Stimulated activated CD8-positive, alpha-beta memory T cell treated with anti-CD3 and anti-CD28 coated beads, Interleukin-4, amount 100 ng/mL, for 1 hour (primary cell): ENCODE measurements at places on chromosomes 4 and X.

DNA sequence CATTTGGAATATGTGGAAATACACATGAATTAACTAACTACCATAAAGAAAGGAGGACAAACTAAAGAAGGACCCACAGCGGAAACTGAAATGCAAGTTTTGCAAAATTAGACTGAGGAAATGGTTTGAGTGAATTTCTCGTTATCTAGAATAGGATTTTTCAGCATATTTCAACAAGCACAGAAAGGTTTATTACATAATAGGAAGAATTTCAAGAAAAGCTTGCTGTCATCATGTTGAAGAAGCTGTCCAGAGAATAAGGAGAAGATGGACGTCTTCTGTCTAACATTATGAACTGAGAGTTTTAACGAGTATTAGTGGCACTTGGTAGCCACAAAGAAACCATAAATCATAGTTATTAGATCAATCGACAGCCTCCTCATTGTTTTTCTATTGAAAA lies 45.0 kb downstream of the TEC start:
- no peak for DNase-seq

DNA sequence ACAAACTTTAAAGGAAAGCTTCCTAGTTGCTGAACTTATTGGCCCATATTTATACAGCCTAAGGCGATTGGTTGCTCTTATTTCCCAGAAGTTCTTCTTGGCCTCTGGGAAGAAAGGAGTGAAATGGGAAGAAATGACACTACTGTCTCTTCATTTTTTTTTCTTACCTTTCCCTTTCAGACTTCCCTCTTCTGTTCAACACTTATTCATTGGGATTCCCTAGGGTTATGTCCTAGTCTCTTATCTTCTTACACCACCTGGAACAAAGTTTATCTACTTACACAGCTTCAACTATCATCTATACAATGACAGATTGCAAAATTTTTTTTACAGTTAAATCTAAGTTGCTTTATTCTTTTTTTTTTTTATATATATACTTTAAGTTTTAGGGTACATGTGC lies 68.0 kb downstream of the SNX12 start:
- DNase-seq, result no peak

DNA sequence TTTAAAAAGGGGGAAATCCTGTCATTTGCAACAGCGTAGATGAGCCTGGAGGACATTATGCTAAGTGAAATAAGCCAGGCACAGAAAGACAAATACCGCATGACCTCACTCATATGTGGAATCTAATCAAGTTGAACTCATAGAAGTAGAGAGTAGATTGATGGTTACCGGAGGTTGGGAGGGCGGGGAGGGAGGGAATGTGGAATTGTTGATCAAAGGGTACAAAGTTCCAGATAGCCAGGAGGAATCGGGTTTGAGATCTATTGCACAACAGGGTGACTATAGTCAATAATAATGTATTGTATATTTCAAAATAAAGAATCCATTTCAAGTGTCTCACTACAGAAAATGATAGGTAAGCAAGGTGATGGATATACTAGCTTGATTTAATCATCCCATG lies 393.2 kb downstream of the BCOR start:
- DNase-seq, result no peak

- DNase-seq, result no peak
Observed at GRCh38 chr4:100061835-100062234, 111.8 kb upstream of the H2AZ1 start.

- no peak for DNase-seq
Observed at GRCh38 chr4:111214371-111214770, 591.5 kb upstream of the PITX2 start.

DNA sequence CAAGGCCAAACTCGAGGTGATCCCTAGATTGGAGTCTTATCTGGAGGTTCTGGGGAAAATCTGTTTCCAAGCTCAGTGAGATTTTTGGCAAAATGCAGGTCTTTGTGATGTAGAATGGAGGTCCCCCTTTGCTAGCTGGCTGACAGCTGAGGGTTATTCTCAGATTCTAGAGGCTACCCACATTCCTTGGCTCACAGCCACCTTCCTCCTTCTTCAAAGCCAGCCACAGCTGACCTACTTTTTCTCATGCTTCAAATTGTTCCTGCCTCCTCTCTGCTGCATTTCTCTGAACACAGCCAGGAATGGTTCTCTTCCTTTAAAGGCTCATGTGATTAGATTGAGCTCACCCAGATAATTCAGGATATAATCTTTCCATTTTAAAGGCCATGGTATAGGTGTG lies 86.9 kb downstream of the VCX3A start:
- DNase-seq, result no peak

GRCh38 chr4:76699751-76700310 lies 198.1 kb downstream of the SOWAHB start:
- DNase-seq, result no peak

DNA sequence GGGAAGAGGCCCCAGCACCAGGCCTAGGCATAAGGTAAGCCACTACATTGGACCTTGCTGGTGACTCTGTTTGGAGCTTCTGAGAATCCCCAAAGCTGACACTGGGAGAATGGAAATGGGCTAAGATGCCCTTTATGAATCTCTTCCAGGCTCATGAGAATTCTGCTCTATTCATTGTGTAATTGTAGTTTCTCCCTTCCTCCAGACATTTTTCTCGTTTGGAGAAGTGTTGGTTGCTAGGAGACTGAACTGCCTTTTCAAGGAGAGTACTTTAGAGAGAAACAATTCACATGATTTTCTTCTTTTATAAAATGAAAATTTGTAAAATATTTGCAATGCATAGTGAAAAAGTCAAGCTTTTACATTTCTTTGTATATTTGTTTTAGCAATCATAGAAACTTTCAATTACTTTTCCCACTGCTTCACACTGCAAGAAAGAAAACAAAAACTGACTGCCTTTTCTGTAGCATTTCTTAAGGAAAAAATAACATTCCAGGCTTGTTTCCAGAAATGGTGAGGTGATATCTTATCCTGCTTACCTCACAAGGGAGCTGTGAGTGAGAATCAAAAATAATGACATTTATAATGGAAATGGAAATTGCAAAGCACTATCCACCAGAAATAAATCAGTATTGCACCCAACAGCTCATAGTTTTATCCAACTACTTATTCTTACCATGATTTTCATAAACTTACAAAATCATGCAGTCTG lies 24.9 kb upstream of the DCHS2 start:
- no peak for DNase-seq

DNA sequence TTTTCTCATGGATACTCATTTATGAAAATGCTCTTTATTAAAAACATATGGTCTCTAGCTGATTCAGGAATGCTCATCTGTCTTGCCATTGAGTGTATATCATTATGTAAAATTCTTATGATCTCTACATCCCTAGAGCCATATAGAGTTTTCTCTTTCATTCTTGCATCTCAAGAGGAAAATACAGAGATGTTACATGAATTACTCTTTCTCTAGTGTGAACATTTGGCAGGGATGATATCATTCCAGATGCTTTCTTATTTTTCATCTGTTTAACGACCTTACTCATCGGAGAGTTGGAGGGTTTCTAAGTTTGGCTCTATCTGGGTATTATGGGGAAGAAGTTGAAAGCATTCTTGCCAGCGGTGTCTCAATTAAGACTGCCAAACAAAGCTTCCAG lies 202.9 kb upstream of the SLC7A11 start:
- no peak for DNase-seq

- no peak for DNase-seq
Observed at GRCh38 chr4:65007841-65008439, 598.7 kb upstream of the TECRL start.

DNA sequence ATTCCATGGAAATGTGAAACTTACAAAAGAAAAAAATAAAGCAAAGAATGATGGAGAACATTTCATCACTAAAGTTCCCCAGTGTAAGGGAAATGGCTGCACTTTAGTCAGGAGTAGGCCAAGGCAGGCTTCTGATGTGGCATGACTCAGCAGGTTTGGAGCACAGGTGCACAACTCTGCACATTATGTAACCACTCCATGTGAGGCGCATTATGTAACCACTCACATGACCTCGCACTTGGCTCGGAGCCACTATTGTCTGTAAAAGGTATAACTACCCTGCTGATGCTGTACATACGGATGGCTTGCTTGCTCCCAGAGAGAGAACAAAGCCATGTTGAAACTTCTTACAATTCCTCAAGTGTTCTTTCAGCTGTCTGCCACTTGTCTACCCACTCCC lies 727.6 kb downstream of the TRAM1L1 start:
- DNase-seq, result no peak

DNA sequence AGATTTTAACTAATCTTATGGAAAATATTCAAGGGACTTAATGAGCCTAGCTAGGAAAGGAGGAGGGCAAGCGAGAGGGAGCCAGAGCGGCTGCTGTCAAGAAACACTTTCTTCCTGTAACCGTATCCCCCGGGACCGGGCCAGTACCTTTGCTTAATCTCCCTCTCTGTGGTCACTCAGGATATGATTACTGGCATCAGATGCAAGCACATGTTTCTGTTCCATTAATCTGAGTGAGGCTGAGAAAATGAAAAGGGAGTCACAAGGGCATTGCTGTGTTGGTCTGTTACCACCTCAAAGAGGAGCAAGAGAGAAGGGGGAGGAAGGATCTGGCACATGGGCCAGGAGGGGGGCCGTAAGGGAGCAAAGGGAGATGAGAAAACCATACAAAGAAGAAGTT lies 356.7 kb upstream of the GATB start:
- DNase-seq, result no peak

DNA sequence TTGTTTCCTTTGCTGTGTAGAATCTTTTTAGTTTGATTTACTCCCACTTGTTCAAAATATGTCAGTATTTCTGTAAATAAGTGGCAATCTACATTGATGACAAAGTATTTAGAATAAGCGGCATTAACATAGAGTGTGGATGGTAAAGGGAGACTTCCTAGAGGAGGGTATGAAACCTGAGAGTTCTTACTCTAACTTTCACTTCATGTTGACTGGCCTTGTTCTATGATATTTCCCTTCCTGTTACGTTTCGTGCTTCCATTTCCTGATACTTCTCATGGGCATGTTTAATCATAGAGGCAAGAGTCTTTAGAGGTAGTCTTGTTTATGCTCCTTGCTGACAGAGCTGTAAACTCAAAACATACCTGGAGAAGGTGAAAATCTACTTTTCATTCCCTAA lies 408.9 kb downstream of the GLUD2 start:
- DNase-seq, result no peak

DNA sequence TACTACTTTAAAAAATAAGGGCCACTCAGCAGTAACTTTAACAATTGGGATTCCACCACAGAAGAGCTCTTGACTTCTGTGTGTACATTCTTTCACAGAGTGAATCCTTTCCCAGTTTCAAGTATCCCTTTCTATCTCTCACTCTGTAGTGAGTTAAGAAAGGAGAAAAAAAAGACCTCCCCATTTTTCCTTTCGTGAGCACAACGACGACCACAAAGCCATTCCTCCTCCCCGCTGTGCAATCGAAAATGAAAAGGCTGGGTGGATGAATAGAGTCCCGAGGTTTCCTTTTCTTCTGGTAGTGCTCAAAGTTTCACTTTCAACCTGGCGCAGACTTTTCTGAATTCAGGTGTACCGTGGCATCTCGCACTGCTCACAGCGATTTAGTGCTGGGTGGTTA lies 58.0 kb downstream of the TAB3 start:
- no peak for DNase-seq

- no peak for DNase-seq
Observed at GRCh38 chrX:7106649-7107048, 40.9 kb upstream of the STS start.

DNA sequence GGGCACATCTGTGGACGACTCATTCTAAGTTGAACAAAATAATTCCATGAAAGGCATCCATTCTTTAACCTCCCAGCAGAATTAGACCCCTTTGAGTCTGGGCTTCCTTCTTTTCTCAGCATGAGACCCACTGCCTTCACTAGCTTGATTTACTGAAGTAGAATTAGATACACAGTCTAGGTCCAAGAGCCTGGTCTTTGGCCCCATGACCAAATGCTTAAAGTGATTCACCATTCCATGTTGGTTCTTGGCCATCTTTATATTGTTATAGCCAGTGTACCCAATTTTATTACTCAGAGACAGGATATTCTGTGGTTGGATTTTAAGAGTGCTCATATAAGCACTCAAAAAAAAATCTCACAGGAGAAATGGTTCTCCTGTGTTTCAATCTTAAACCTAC lies 155.3 kb upstream of the GPC4 start:
- DNase-seq, result no peak

DNA sequence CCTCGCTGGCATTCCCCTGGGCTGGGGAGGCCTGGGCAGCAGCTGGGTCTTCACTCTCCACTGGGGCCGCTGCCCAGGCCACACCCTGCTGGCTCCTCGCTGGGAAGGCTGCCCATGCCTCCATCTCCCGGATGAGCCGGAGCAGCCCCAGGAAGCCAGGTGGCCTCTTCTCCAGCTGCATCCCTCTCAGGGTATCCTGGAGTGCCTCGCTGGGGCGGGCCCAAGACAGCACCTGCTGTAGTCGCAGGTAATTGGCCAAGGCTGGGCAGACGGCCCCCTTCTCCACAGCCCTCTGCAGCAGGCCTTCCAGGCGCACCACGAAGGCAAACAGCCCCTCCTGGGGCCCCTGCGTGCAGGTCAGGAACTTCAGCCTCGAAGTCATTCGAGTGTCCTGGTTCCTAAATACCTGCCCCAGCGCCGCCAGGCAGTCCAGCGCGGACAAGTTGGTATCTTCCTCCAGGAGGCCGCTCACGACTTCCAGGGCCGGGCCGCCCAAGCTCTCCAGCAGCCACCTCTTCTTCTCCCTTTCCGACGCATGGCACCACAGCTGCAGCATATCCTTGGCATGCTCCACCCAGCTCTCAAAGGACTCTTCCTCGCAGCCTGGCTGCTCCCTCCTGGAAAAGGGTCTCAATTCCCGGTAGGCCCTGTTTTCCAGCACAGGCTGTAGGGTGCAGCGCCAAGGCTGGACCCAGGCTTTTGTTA lies 3.7 kb downstream of the PNMA6E start:
- no peak for DNase-seq

DNA sequence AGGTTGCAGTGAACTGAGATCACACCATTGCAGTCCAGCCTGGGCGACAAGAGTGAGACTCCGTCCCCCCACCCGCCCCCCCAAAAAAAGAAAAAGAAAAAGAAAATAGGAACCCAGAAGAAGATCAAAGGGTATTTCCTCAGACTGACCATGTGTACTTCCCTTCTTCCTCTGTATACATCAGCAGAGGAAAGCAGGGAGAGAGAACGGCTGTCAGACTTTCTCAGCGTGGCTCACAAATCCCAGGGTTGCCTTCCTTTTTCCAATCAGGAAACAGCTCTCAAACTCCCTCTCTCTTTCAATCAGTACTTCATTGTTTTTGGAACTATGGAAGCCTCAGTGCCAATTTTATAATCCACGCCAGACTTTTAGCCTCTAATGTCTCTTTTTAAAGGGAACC lies 59.1 kb downstream of the CHRNA9 start:
- DNase-seq, result no peak
